ENCODE measurements at places on chromosomes 6 and 20.

DNA sequence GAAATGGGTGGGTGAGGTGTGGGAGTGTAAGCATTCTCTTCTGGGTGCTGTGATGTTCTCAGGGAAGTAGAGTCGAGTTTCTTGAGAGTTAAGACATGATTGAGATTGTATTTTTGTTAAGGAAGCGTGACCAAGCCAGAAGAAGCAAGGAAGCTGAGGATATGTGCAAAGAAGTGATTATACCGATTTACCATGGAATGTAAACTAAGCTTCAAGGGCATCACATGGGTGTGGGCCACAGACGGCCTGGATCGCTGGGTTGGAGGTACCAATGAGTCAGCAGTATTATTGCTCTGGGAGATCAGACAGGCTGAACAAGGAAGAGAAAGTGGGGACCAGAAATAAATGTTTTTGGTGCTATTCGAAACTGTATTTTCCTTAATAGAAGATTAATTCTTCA, 184.1 kb upstream of the GMDS start:
- DNase-seq, result peak; percentile 22

GRCh38 chr20:60984666-60985065, 267.4 kb upstream of the CDH4 start:
- DNase-seq, result no peak

GRCh38 chr6:71737953-71738352, 148.4 kb upstream of the RIMS1 start:
- no peak for DNase-seq

DNA sequence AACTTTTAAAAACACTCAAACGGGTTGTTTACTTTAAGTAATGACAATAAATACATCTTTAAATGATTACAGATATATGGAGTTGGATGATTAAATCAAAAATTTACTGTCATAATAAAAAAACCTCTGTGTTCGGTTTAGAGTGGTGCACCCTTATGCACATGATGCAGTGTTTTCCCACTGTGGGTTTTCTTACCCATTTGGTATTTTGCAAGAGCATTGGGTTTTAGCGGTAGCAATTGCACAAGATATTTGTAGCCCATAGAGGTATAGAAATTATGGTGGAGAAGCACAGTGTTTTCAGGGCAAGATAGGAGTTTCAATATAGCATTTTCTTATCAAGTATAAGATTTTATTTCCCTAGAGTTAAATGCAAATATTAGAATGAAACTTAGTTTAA, 410.8 kb upstream of the PLCB4 start:
- no peak for DNase-seq

GRCh38 chr20:1686151-1686748, 28.7 kb upstream of the SIRPG start:
- DNase-seq, result no peak

DNA sequence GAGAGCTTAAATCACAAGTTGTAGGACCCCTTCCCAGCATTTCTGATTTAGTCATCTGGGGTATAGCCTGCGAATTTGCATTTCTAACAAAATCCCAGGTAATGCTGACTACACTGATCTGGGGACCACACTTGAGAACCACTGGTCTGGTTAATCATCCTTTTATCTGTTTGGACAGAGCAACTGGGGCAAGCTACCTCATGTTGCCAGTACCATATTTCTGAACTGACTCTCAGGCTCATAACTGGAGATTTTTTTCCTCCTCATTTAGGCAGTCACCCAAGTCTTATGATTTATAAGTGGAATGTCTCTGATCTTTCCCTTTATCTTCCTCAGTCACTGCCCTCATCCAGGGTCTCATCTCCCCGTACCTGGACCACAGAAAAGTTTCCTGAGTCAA, 12.0 kb upstream of the GTF3C6 start:
- peak; percentile 84 for DNase-seq

DNA sequence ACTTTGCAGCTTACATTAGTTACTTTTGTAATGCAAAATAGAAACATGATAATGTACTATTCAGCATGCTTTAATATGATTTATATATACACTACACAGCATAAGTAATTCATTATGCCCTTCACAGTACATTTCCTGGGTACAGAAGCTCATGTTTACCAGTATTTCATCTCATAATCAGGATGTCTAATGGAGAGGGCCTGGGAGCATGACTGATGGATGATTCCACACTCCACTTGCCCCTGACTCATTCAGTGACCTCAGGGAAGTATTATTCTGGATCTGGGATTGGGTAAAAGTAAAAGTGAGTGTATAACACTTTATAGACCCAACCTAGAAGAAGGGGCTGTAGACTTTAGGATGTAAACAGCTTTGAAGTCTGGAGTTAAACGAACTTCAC, 31.4 kb upstream of the BACH2 start:
- DNase-seq, result peak; percentile 81

- no peak for DNase-seq
These were observed 105.7 kb downstream of the SLC16A10 start for GRCh38 chr6:111192911-111193555.

- no peak for DNase-seq
These were observed 9.6 kb downstream of the L3MBTL3 start for GRCh38 chr6:130027948-130028347.

GRCh38 chr6:14270925-14271788, 153.6 kb downstream of the CD83 start:
- peak; percentile 100 for DNase-seq

DNA sequence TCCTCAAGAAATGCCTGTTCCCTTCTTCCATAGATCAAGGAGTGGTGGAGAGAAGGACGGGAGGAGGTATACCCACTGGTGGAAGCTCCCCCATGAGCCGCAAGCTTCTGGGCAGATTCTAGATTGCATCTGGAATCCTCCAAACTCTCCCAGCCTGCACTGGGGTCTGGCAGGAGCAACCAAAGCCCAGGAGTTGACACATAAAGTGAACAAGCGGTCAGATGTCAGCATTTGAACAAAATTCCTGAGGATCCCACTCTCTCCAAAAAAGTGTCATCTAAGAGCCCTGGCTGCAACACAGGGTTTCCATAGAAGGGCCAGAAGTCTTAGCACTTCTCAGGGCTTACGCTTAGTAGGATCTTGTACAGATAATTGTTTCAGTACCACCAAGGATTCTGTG, 88.2 kb downstream of the KCNB1 start:
- no peak for DNase-seq

DNA sequence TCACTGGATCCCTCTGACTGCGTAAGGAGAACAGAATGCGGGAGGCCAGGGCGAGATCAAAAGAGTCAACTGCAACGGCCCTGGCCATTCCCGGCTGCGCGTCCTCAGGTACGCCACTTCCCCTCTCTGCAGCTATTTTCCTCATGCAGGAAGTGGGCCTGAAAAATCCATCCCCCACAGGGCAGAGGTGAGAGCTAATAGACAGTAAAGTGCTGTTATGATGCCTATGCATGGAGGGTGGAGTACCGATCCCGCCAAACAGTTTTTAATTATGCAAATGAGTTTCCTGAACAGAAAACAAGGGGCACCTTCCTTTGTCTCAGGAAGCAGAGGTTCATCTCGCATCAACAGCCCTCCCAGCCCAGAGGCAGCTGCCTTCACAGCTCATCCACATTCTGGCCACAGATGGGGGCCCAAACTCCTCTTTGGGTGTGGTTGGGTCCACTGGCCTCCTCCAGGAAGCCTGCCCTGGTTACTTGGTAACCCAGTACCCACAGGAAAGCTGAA, 9.3 kb downstream of the PREX1 start:
- no peak for DNase-seq

- DNase-seq, result no peak
These were observed 27.0 kb downstream of the DNAAF9 start for GRCh38 chr20:3380228-3381070.

DNA sequence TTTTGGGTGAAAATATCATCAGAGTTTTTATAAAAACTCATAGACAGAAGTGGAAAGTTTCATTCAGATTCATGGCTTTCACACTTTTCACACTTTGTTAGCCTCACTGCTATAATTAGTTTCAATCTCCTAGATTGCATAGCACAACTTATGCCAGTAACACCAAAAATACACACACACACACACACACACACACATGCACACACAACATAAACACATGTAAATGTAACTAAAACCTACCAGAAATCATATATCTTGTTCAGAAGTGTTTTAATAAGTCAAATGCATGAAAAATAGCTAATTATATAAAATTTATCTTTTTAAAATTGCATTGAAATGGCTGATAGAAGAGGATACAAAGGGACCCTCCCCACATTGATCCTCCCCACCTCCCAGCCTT, 347.8 kb upstream of the SLC35B3 start:
- no peak for DNase-seq

- DNase-seq, result no peak
These were observed 71.9 kb downstream of the FAM120B start for GRCh38 chr6:170378502-170378901.

- no peak for DNase-seq
These were observed 20.0 kb downstream of the SUN5 start for GRCh38 chr20:32984196-32984595.

- DNase-seq, result peak; percentile 32
These were observed 47.8 kb downstream of the GMPR start for GRCh38 chr6:16286151-16286522.

- DNase-seq, result no peak
These were observed 531.8 kb downstream of the UTRN start for GRCh38 chr6:144816936-144817335.

DNA sequence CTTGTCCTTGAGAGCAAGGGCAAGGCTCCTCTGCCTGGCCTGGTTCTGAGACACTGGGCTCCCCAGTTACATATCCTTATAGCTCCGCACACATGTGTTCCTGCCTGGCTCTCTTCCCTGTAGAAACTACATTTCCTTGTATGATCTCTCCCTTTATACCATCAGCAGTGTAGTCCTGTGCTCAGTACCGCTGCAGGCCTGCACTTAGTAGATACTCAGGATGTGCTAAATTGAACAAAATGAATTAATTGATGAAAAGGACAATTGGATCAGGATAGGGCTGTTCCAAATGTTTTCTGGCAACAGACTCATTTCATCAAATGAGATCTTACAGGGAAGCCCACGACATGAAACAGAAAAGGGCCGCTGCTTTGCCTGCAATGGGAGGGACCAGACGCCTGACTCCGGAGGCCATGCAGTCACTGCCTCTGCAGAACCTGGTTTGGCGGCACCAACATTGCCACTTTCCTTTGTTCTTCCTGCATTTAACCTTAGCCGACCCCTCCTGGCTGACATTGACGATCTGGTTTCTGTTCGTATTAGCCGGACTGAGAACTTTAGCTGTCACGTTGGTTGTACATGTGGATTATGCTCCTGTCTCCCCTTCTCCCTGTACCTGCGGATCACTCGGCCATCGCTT, 53.3 kb downstream of the CHMP4B start:
- no peak for DNase-seq

GRCh38 chr6:130674604-130675003, 152.6 kb upstream of the SMLR1 start:
- peak; percentile 47 for DNase-seq

- peak; percentile 66 for DNase-seq
These were observed at the start of gene ARHGAP40 for GRCh38 chr20:38601216-38602184. ARHGAP40 (plus strand) TSS chr20:38601809.

DNA sequence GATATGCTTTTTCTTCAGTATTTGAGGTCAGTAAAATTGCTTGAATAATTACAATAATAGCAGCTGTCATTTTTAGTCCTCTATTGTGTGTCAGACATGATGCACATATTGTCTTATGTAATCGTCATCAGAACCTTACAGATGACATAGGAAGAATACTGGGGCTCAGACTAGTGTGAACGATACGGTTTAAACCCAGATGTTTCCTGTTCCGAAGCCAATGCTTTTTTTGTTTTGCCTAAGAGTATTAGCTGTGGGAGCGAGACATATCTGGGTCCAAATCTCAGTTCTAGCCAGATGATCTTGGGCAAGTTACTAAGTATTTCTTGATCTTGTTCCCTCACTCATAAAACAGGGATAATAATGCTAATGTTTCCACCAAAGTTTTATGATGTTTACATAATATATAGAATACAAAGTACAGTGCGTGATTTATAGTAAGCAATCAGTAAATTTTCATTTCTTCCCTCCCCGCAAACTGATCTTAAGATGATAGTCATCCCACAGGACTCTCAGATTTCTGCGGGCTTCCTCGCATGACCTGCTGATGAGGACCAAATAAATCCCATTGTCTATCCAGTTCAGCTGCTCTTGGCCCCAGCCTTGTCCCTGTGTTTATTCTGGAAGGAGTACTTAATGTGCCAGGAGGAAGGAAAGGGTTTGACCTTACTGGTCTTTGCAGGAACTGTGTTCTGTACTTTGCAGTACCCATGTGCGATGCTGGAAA, 98.2 kb downstream of the CAP2 start:
- no peak for DNase-seq

DNA sequence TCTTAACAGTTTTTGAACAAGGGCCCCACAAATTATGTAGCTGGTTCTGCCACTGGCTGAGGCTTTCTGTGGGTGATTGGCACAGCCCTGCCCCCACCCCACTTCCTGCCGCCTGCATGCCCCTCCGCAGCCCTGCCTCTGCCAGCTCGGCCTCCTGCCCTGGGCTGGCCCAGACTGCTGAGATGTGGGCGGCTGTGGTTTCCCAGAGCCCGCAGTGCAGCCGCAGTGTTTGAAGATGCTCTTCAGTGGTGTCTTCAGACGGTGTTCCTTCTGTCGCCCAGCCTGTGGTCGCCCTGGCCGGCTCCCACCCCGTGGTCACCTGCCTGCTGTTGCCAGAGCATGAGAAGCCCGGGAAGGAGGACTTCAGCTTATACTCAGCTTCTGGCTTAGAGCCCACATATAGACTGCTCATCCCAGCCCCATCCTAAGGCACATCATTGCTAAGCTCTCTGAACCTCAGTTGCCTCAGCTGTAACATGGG, 154.3 kb downstream of the VEGFA start:
- DNase-seq, result no peak

GRCh38 chr6:148497257-148497656, 154.6 kb downstream of the SASH1 start:
- DNase-seq, result no peak

DNA sequence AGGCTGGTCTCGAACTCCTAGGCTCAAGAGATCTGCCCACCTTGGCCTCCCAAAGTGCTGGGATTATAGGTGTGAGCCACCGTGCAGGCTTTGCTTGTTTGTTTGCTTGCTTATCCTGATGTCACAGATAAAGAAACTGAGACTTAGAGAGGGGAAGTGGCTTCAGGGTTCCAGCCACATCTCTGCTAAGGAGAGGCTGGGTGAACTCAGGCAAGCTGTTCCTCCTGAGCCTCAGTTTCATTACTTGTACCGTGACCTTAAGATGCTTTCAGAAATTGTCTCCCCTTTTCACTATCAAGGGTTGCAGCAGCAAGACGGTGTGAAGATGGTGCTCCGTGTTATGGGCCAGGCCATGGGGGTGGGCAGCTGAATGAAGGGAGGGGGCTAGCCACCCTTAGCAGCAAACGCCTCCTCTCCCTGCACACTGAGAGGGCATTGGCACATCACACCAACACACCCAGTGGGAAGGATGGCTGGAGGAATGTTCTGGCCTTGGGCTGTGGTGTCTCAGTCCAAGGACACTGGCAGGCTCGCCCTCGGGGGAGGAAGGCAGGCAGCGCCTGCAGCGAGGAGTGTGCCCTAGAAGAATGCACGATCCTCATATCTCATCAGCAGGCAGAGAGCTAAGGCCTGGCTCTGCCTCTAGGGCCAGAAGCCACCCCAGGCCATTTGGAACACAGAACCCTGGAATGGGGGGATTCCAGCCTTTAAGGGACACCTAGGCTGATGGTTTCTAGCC, 48.2 kb upstream of the TLDC2 start:
- DNase-seq, result no peak
